CD4-positive, alpha-beta T cell treated with Interleukin-17A for 4 hours (primary cell): ENCODE measurements at places on chromosomes 11 and 22.
A peak's percentile ranks its signal among the peaks of the same experiment; 100 is the strongest.

GRCh38 chr11:66593303-66593635 lies 284 bp downstream of the CCS start:
- DNase-seq, result peak; percentile 21

- peak; percentile 44 for DNase-seq
These were observed 650 bp downstream of the PPM1F start for GRCh38 chr22:21951931-21952465.

DNA sequence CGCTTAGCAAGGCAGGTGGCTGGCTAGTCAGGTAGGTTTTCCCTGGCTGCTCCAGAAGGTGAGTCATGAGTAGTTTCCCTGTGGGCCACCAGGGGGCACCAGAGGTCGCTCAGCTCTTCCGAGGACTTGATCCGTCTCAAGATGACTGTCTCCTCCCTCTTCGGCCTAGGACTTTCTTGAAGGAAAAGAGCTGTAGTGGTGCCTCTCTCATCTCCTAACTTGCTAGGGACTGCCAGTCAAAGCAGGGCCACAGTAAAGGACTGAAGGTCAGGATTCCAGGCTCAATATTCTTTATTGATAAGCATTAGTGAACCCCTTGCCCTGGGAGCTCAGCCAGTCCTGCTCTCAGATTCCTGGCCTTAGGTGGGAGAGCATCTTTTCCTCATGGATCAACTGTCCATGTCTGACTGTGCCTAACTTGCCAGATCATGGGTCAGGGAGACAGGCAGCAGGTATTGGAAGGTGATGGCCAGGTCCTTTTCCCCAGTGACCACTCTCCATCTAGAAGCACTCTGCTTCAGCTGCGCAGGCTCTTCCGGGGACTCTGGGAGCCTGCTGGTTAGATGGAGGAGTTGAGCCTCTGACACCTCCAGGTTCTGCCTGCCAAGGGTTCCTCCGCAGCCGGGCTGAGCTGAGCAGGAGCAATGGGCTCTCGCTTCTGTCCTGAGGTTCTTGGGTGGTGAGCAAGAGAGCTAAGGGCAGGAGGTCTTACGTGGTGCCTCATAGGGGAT lies 1.9 kb downstream of the POLD4 start:
- DNase-seq, result peak; percentile 85

DNA sequence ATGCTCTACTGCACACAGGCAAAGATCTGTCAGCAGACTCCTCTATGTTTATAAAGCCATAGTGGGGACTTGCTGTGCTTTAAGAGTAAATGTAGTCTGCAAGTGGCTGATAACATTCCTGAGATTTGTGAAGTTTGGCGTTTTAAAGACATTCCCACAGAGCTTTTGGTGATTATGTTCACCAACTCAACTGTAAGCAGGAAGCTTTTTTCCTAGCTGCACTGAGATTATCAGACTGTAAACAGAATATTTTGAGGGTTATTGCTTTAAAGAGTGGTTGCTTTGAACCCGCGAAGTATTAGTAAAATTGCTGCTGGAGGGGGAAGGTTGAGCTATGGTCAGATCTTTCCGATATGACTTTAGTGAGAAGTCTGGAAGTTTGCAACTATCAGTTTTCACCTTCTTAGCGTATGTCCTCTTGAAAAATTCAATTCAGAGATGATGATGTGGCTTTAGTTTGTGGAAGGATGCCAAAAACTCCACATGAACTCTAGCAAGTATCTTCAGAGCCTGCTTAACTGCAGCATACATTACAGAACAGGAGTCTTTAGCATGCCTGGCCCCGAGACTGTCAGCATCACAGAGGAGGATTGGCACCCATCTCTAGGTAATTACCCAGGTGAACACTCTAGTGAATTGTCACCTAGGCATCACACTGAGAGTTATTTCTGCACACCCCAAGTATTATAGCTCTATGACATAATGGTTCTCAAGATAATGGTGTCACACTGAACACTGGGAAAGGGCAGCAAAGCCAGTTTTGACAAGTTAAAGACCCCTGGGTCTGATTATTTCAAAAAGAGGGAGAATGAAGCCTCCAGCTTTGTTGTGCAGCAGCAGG lies 89.9 kb downstream of the MTNR1B start:
- no peak for DNase-seq

GRCh38 chr11:3104961-3105790 lies 48.0 kb upstream of the CARS1 start:
- DNase-seq, result no peak
